Astrocyte (in vitro differentiated cells and primary cell): ENCODE measurements at places on chromosomes 16 and 17.

- no peak for DNase-seq
Observed at GRCh38 chr17:36675250-36675649, 73.9 kb downstream of the MRM1 start.

DNA sequence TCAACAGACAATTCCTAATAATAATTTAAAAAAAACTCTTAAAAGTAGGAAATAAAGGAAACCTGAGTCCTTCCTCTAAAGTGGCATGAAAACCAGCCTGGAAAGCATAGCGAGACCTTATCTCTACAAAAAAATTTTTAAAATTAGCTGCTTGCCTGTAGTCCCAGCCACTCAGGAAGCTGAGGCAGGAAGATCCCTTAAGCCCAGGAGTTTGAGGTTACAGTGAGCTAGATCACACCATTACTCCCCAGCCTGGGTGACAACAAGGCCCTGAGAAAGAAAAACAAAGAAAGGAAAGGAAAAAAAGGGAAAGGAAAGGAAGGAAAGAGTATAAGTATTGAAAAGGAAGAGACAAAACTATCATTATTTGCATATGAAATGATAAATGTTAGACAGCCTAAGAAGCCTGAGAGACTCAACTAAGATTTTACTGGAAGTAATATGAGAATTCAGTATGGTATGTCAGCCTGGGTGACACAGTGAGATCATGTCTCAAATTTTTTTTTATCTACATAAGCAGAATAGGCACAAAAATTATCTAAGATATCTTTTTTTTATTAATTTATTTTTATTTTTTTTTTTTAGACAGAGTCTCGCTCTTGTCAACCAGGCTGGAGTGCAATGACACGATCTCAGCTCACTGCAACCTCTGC is 113.0 kb downstream of the GOSR1 start:
- peak; percentile 26 for DNase-seq

GRCh38 chr17:38896346-38896954 is 26.6 kb downstream of the LASP1 start:
- DNase-seq = no peak

GRCh38 chr16:73152386-73153125 is 104.6 kb upstream of the ZFHX3 start:
- no peak for DNase-seq

GRCh38 chr17:72334205-72334604 is 213.4 kb downstream of the SOX9 start:
- peak; percentile 64 for DNase-seq
